Activated T-cell treated with anti-CD3 and anti-CD28 coated beads for 48 hours (primary cell): ENCODE measurements at places on chromosomes 1 and 21.

DNA sequence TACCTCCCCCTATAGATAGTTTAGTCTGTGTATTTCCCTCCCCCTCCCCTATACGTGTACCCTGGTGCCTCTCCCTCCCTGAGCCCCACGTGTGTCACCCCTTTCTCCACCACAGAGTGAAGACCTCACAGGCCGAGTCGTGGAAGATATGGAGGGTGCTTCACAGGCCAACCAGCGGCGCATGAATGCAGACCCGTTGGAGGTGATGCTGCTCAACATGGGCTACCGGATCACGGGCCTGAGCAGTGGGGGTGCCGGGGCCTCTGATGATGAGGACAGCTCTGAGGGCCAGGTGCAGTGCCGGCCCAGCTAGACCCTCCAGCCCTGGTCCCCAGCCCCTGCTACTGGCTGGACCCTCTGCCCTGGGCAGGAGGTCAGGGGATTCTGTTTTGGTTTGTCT is 15.9 kb upstream of the TMEM222 start:
- no peak for DNase-seq

DNA sequence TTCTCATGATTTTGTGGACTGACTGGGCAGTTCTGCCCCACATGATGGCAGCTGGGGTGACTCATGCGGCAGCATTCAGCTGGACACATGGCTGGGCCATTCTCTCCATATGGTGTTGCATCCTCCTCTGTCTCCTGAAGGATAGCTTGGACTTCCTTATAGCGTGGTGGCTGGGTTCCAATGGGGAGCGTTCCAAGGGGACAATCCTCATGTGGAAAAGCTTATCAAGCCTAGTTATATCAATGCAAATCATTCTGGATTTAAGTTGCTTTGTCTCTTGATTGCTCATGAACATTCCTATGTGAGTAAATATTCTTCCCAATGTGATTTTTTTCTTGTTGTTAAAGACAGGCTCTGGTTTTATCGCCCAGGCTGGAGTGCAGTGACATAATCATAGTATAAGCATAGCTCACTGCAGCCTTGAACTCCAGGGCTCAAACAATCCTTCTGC is 13.2 kb upstream of the SLC2A1 start:
- DNase-seq, result no peak

- DNase-seq, result no peak
Measured at GRCh38 chr1:241647658-241648057, 4.4 kb upstream of the WDR64 start.

- DNase-seq, result no peak
Measured at GRCh38 chr1:78060857-78061563, 15.2 kb downstream of the GIPC2 start.

GRCh38 chr1:25131794-25132193 is 100.5 kb downstream of the SYF2 start:
- no peak for DNase-seq

DNA sequence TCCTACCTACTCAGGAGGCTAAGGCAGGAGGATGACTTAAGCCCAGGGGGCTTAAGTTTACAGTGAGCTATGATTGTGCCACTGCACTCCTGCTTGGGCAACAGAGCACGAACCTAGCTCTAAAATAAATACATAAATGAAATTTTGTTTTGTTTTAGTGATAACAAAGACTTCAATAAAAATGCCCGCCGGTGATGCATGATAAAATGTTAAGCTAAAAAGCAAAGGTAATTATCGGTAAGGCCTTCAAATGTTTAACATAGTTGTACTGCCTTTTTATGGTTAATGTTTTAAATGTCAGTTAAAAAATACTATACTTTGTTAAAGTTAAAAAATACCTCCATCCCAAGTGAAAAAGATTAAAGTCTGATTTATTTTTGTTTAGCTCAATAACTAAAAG is 27.0 kb downstream of the KDM5B start:
- no peak for DNase-seq

- no peak for DNase-seq
Measured at GRCh38 chr1:25086518-25087079, 145.7 kb downstream of the SYF2 start.

- no peak for DNase-seq
Measured at GRCh38 chr1:105102371-105102770, 1352.7 kb downstream of the AMY1C start.

DNA sequence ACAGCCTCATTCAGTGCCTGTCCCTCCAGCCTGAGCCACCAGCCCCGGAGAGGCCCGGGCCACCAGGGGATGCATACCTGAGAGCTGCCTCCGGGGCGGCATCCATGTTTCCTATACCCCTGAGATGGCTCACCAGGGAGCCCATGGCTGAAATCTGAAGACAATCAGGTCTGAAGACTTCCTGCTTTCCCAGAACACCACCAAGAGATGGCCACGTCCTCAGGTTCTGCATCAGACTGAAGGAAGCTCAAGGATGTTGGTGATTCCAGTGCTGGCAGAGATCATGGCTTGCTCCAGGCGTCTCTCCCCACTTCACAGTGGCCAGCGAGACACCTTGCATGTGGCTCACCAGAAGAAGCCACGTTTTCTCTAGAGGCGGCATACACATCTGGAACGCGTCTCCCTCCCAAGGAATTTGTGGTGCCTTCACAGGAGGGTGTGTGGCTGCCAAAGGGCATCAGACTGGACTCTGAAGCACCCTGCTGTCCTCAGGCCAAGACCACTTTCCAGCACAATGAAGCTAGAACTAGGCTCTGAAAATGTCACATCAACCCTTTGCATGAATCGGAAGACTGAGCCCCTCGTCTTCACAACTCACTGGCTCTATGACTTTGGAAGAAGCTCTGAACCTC is 170.7 kb upstream of the IRF2BP2 start:
- DNase-seq, result no peak
